ENCODE measurements at places on chromosomes 2 and 18. TPM values are rescaled to one million over a fixed set of nuclear protein-coding genes. Genes with fewer than 3 reads are reported as not detected.
A peak's percentile ranks its signal among the peaks of the same experiment; 100 is the strongest.

The SIX2 gene
- total RNA-seq = not detected

- no peak for DNase-seq
Measured at GRCh38 chr2:56287508-56287907, 103.7 kb downstream of the CCDC85A start.

The TEX44 gene
- total RNA-seq = not detected

The ABCB11 gene
- total RNA-seq = not detected

DNA sequence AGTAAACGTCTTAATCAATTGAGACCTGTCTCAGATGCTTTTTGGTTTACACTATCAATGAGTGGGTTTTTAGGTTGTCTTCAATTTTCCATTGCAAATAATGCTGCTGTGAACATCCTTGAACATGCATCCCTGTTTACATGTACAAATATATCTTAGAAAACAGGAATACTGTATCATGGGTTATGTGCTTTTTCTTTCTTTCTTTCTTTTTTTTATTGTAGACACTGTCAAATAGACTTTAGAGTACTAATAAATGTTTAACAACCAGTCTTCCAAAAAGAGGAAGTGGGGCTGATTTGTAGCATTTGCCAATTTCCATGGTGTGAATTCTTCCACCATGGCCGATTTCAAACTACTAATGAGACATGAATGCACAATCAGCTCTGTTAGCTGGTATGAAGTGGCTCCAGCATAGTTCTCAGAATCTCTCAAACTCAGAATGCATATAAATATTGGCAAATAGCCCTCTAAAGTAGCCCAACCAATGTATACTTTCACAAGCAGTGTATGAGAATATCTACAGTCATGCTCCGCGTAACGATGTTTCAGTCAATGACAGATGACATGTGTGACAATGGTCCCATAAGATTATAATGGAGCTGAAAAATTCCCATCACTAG lies 50.3 kb upstream of the B3GNT2 start:
- no peak for DNase-seq

The CFAP65 gene
- total RNA-seq = 0.83 TPM

The SP5 gene
- not detected for total RNA-seq

GRCh38 chr2:102145934-102146333 lies 3.4 kb downstream of the IL1R1 start:
- DNase-seq = no peak

DNA sequence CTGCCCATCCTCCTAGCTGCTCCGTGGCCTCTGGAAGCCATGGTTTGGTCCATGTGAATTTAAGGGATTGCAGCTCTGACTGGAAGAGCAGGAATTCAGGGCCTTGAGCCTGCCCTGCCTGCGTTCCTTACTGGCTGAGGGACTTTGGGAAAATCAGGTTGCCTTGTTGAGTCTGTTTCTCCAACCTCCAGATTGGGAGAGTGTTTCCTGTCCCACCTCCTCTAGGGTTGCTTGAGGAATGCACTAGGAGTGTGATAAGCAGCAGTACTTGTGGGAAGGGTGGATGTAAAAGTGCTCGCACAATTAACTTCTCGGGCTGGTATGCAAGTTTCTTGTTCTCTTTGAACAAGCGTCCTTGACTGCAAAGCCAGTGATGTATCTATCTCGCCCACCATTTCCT lies 84.4 kb upstream of the YWHAQ start:
- DNase-seq = no peak

DNA sequence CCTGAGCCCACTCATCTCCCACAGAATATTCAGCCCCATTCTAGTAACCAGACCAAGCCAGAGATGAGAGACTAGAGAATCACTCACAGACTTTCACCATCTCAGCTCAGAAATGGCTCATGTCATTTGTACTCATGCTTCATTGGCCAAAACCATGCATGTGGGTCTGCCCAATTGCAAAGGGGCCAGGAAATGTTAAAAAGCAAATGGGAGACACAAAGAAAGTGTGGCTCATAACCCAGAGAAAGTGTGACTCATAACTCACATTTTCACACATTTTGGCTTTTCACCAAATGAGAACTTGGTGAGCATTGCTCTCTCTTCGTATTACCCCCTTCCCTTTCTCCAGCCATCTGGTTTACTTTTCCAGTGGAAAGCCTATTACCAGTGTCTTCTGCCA lies 66.2 kb downstream of the MDH1 start:
- peak; percentile 19 for DNase-seq

The DYNAP gene
- not detected for total RNA-seq

The IL37 gene
- not detected for total RNA-seq

- DNase-seq = no peak
Measured at GRCh38 chr18:44955825-44956224, 275.1 kb downstream of the SETBP1 start.

The NEU2 gene
- not detected for total RNA-seq

GRCh38 chr18:7567474-7568425 lies 634 bp downstream of the PTPRM start:
- no peak for DNase-seq

DNA sequence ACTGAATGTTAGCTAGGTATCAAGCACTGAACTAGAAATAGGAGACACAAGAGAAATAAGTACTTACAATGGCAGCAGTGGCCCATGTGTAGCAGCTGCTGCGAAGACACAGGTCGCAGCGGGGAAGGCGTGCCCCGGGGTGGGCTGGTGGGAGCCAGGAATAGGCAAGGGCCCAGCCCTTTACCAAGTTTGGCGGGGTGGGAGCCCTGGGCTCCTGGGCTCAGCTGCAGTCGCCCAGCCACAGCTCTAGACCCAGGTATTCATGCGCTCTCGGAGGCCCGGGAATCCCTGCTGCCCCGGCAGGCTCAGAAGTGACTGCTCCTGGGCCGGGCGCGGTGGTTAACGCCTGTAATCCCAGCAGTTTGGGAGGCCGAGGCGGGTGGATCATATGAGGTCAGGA lies 1287.3 kb downstream of the CNTNAP5 start:
- DNase-seq = no peak

The AQP12B gene
- not detected for total RNA-seq

GRCh38 chr2:198913394-198914152 lies 544.2 kb downstream of the SATB2 start:
- DNase-seq = peak; percentile 5

DNA sequence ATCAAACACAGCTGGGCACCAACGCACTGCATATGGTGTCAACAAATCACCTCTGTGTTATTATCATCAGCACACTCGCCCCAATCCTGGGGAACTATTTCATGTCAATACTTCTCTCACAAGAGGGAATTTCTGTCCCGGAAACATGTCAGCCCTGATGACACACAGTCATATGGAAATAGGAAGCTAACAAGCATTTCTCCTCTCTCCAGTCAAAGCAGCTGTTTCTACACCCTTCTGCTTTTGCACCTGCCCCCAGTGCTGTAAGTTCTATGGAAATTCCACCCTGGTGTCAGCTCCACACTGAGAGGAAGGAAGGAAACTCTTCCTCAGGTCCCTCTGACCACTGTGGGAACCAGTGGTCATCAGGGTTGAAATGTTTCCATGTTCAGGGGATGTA lies 447.6 kb upstream of the ID2 start:
- DNase-seq = no peak

GRCh38 chr2:140392824-140393223 lies 1612.6 kb upstream of the NXPH2 start:
- no peak for DNase-seq

The PLA2R1 gene
- not detected for total RNA-seq

- DNase-seq = peak; percentile 74
Measured at GRCh38 chr2:178280244-178280852, 86.0 kb downstream of the OSBPL6 start.

- peak; percentile 52 for DNase-seq
Measured at GRCh38 chr2:138267902-138268254, 233.7 kb upstream of the SPOPL start.

DNA sequence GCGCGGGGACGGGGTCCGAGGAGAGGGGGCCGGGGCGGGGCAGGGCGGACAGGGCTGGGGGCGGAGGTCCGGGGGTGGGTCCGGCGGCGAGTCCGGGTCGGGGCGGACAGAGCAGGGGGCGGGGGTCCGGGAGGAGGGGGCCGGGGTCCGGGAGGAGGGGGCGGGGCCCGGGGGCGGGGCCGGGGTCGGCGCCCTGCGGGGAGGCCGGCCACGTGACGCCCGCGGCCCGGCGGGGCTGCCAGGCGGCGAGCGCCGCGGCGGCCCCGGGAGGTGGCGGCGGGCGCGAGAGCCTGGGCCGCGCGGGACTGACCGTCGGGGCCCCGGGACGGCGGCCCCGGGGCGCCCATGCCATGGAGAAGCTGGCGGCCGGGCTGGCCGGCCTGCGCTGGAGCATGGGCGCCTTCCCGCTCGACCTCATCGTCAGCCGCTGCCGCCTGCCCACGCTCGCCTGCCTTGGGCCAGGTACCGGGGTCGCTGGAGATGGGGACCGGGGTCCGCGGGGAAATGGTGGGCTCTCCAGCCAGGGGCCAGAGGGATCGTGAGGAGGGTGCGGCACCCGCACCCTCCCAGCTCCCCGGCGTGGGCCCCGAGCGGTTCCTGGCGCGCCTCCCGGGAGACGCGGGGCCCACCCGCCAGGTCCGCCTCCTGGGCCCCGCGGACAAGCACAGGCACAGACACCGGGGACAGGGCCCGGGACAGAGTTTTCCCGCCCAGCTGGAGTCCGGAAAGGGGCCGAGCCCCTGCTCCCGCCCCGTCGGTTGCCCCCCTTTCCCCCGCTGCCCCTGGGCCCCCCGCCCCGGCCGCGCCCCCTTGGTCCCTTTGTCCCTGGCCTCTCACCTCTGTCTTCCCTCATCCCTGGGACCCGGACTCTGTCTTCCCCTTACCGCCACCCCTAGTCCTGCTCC lies at the start of gene GAREM2:
GAREM2 (plus strand) TSS at position 218 of the 905 bp plus-strand sequence; CDS start at position 351, 133 bp downstream.
- no peak for DNase-seq

GRCh38 chr2:39696101-39696553 lies 30.4 kb downstream of the TMEM178A start:
- peak; percentile 23 for DNase-seq

DNA sequence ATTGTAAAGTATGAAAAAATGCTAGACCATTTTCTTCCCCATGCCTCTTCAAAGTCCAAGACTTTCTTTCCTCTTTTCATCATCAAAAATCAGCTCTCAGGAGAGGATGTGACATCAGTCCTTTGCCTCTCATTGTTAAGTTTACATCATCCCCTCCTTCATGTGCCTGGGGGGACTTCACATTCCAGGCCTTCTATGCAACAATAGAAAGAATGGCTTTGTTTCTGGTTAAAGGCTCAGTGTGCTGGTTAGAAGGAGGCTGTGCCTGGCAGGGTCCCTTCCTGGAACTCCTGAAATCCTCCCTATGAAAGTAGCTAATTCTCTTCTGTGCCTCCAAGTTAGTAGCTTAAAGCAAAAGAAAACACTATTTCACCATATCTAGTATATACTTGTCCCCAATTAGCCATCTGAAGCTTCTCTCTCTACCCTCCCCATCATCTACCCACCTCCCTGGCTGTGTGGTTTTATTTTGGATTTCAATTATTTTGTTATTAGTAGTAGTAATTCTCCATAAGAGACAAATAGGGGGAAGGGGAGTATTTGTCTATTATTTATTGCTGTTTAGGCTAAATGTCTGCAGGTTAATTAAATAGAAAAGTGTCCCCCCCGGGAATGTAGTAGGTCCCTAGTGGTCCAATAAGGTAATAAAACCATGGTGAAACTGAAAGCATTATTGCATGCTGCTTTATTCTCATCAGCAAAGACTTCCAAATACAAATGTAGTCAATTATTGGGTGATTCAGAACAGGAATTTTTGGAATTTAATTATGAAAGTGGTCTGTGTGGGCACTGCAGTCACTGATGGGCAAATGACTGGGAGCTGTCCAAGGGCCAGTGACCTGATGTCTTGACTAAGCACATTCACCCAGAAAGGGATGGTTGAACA lies 69.0 kb downstream of the CPO start:
- DNase-seq = peak; percentile 25

Data from A673 (cell line).